MV-4-11 (cell line): ENCODE measurements at places on chromosomes 12 and 14.

DNA sequence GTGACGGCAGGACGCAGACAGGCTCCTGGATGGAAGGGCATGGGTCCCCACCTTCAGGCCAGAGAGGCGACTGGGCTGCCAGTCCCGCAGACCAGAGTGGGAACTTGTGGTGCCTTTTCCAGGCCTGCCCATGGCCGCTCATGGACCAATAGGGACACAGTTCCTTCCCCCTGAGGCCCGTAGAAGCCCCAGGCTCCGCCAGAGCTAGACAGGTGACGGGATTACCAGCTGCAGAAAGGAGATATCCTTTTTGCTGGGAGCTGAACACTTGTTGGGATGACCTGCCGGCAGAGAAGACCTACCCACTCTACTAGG, 73.6 kb upstream of the RASSF8 start:
- DNase-seq, result no peak

GRCh38 chr14:72824051-72824450, 69.8 kb downstream of the DPF3 start:
- no peak for DNase-seq

- no peak for DNase-seq
These were observed 47.6 kb upstream of the HIF1A start for GRCh38 chr14:61647704-61648103.

GRCh38 chr12:41473441-41473840, 285.3 kb downstream of the PDZRN4 start:
- DNase-seq, result no peak

DNA sequence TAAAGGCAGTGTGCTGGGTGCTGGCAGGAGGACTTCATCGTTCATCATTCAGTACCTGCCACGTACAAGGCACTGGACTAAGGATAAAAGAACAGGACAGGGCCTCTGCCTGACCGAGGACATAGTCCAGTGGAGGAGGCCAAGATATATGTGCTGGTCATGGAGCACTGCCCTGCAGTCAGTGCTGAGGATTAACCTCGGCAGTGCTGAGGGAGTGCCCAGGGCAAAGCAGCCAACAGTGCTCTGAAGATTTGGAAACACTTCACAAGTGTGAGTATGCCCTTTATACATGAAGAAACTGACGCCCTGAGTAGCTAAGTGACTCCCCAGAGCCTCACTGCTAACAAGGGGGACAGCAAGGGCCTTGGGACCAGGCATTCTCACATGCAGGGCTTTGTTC, 71.4 kb upstream of the RFX4 start:
- no peak for DNase-seq
